ENCODE measurements at places on chromosomes 2 and 18.

DNA sequence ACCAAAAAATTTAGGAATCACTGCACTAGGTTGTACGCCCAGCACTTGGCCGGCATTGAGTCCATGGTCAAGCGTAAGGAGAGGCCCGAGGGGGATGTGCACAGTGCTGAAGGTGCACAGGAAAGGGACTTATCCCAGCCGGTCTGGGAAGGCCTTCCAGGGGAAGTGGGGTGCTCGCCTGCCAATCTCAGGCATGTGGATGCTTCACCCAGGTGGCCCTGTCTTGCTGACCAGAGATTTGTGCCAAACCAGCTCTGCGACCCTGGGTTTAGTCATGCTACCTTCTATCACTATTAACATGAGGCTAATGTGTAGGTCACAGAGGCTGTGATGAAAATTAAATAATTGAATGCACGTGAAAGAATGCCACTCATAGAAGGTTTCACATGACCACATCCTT, 1.7 kb upstream of the ITM2C start:
- DNase-seq = no peak

- no peak for DNase-seq
Measured at GRCh38 chr18:10017043-10017442, 103.2 kb downstream of the VAPA start.

- DNase-seq = no peak
Measured at GRCh38 chr2:237558961-237559641, 7.3 kb upstream of the PRLH start.

DNA sequence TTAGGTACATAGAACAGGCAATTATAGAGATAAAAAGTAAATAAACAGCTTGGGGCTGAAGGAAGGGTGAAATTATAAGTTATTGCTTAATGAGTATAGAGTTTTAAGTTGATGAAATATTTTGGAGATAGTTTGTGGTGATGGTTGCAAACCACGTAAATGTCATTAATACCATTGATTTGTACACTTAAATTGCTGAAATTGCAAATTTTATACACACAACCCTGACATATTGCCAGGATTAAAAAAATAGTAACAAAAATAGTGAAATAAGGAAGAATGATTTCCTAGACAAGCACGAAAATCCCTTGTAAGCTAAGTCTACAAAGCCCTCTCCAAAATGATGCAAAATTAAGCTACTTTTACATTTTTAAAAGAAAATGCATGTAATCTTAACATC, 46.2 kb upstream of the RAB6D start:
- DNase-seq = no peak

GRCh38 chr2:74959106-74959751, 786 bp downstream of the POLE4 start:
- no peak for DNase-seq

GRCh38 chr2:106306387-106306786, 112.3 kb upstream of the UXS1 start:
- DNase-seq = no peak

GRCh38 chr2:68237404-68237803, 14.9 kb downstream of the PPP3R1 start:
- DNase-seq = no peak

DNA sequence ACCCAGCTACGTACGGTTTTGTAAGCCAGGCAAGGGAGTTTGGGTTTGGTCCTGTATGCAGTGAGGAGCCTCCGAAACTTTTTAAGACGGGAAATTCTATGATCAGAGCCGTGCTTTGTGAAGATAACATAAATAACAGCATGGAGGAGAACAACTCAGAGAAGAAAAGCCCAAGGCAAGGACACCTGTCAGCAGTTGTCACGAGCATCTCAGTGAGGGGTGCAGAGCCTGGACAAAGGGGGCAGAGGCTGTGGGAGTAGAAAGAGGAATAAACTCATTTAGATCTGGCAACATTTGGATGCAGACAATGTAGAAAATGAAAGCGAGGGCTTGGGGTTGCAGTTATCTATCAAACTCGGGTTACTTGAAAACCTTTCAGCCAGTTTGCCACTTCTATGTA, 64.5 kb downstream of the CAVIN2 start:
- no peak for DNase-seq

DNA sequence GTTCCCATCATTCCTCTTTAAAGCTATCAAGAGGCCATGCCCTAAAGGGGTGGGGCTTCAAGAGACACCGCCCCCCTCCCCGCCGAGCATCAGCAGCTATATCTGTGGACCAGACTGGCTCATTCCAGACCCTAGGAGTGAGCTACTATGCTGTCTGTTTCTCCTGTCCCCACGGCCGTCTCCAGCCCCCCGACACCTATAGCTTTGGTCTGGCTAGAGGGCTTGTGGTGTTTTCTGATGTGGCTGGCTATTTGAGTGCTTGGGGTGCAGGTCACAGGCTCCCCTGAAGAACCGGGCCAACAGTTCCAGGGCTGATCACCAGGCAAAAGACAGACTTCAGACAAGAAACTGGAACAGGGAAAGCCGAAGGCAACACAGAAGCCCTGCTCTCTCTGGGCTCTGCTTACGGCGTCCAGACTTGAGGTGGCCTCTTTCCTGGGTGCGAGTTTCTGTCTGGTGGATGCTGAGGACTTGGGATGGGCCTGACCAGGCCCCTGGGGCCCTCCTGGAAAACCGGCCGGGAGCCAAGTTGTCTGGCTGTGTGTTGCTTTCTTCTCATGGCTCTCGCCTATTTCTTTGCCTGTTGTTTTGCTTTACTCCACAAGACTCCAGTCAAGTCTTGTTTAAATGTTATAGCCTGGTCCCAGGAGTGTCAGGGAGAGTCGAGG, 83.6 kb downstream of the KLHL29 start:
- DNase-seq = no peak

DNA sequence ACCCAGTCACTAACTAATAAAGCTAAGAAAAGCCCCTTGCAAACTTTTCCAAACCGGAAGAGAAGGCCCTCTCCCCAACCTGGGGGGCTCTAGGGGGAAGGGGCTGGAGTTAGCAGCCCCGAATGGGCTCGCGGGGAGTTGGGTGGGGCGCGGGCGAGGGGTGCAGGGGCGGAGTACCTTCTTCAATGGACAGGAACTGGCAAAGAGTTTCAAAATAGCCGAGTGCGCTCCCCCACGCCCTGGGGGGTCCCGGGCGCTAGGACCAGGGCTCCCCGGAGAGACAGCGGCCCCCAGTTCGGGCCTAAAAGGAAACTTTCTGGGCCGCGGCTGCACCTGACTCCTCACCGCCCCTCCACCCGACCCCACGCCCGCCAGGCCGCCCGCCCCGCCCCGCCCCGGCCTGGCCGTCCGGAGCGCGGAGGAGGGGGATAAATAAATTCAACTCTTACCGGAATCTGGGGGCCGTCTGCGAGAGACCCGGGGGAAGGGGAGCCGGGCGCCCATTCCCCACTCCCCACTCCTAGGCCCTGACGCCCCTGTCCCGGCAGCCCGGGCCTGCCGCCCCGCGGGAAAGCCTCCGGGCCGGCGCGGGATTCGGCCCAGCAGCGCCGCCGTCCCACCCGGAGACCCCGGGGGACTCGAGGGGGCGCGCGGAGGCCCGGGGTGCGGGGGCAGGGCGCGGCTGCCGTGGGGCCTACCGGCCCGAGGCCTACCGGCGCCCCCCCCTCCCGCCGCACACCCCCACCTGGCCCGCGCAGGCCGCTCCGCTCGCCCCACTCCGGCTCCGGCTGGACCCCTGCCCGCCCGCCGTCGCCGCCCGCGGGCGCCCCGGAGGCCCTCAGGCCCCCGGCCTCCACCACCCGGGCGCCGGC, 868 bp downstream of the INO80D start:
- peak; percentile 13 for DNase-seq

DNA sequence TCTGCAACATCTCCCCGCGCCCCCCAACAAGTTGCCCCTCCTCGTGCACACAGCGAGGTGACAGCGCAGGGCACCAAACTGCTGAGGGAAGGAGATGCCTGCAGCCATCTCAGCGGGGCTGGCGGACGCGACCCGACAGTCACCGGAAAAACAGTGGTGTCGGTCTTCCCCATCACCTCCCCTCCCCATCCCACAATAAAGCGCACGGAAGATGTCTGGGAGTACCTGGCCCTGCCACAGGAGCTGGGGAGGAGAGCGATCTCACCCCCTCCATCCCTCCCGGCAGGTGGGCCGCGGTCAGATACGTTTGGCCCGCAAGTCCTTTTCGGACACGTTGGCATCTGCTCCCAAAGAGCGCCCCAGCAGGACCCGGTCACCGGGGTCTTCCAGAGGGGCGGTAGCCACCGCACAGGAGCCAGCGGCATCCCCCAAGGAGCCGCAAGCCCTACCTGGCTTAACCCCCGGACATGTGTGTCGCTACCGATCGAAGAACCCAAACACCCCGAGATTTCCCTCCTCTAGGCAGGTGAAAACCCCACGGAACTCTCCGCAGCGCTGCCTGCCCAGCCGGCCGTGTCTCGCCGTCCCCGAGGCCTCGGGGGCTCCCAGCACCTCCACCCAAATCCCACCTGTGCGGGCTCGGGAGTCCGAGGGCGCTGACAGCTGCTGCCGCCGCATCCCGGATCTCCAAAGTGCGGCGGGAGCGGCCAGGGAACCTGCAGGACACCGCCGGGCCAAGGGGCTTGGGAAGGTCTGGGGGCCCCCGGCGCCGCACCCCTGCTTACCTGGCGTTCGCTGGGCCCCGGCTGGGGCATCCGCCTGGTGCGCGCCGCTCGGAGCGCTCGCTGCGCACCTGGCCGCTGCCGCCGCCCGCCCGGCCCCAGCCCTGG, 657 bp downstream of the ATP8B1 start:
- no peak for DNase-seq

- no peak for DNase-seq
Measured at GRCh38 chr2:19893520-19894133, 8.2 kb downstream of the TTC32 start.

- DNase-seq = no peak
Measured at GRCh38 chr2:212465456-212465855, 73.1 kb downstream of the ERBB4 start.

DNA sequence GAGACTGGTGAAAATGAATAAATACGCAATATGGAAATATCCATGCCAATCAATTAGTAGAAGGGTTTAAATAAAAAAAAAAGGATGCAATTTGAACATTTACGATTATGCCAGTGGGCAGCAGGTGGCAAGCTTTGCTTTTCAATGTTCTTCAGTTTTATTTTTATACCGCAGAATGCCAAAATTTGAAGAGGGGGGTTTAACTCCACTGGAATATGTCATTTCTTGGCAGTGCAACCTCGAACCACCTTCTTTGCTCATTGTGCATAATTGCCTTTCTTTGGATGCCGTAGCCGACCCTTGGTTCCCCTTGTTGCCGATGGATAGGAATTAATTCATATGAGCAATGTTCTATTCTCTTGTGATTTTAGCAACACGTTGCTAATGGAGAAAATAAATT, 88.0 kb downstream of the LTBP1 start:
- DNase-seq = no peak

DNA sequence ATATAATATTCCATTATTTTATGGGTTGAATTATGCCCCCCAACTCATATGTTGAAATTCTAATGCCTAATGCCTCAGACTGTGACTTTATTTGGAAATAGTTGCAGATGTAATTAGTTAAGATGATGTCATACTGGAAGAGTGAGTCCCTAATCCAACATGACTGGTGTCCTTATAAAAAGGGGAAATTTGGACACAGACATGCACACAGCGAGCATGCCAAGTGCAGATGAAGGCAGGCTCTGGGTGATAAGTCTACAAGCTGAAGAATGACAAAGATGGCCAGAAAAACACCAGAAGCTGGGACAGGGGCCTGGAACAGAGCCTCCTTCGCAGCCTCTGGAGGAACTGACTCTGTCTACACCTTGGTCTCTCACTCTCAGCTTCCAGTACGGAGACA, 10.0 kb upstream of the ASAP2 start:
- no peak for DNase-seq

GRCh38 chr2:215750763-215751162, 262.6 kb downstream of the MREG start:
- no peak for DNase-seq

GRCh38 chr2:121211689-121212151, 73.3 kb downstream of the TFCP2L1 start:
- DNase-seq = no peak

- no peak for DNase-seq
Measured at GRCh38 chr2:12004713-12005112, 258.3 kb downstream of the LPIN1 start.

- DNase-seq = no peak
Measured at GRCh38 chr2:227238238-227239237, 74.1 kb downstream of the COL4A3 start.

- DNase-seq = no peak
Measured at GRCh38 chr2:210681491-210681890, 125.1 kb downstream of the CPS1 start.

DNA sequence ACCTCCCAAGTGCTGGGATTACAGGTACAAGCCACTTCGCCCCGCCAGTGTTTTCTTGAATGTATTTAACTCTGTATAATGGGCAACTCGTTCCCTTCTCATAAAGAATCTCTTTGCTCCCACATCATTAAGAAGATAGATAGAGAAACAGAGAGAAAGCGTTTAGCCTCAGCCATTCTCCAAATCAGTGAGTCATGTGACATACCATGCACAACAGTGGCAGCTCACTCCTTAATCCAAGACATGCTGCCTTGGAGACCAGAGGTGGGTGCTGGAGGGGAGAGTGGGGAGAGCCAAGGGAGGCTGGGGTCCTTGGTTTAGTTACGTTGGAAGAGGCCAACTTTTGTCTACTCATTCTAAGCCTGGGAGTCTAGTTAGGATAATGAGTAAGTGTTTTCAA, 54.7 kb downstream of the TGIF1 start:
- DNase-seq = no peak

- no peak for DNase-seq
Measured at GRCh38 chr2:88247531-88247930, 77.4 kb downstream of the THNSL2 start.
